Stimulated activated CD8-positive, alpha-beta memory T cell treated with anti-CD3 and anti-CD28 coated beads, Interleukin-4, amount 100 ng/mL, for 1 hour (primary cell): ENCODE measurements at places on chromosomes 7 and 10.

GRCh38 chr7:138565451-138566114 is 105.5 kb downstream of the TRIM24 start:
- no peak for DNase-seq

GRCh38 chr7:75819711-75820110 is 6.1 kb upstream of the CCL24 start:
- no peak for DNase-seq

GRCh38 chr10:115001506-115002381 is 63.7 kb downstream of the TRUB1 start:
- DNase-seq = no peak

DNA sequence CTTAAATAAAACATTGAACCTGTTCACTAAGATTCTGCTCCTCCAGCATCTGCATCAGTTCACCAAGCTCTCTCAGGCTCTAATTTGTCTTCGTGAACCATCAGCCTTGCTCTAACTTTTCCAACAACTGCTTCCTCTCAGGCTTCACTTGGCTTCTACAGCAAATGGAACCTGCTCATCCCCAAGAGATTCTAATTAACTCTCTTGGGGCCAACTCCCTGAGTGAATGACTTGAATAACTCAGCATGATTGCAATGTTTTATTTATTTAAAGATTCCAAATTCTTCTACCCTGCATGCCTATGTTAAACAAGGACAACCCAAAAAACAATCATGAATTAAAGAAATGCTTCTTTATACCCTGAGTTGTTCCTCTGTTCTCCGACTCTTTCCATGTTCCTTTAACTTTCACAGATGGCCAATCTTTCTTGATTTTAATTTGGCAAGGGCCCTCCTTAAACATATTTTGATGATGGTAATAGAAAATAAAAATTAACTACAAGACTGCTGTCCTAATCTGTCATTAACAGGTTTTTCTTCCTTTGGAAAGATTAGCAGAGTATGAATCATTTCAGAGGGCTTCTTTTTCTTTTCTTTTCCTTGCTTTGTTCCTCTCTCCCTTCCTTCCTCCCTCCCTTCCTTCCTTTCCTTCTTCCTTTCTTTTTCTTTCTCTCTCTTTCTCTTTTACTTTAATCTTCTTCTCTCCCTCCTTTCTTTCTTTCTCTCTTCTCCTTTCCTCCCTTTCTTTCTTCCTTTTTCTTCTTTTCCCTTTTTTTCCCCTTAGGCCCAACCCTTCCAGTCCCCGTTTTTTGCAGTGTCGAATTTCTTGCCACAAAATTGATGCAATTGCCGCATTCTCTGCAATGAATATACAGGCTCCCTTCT is 195.0 kb upstream of the RHOBTB1 start:
- no peak for DNase-seq

DNA sequence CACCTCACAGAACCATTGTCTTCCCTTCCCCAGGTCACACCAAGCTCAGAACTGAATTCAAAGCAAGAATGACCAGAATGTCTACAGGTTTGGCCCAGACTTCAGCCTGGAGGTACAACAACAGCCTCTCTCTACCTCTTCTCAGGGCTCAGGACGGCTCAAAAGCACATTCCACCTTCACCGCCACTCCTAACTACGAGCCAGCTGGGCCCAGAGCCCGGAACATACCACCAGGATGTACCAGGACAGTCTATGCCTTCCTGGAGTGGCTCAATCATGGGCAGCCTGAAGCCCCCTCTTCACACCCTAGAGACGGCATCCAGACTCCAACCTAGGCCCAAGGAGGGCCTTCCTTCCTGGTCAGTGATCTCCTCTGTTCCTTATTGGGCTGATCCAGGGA is 41.6 kb downstream of the ANXA8 start:
- no peak for DNase-seq

- DNase-seq = no peak
Observed at GRCh38 chr10:24762966-24763623, 39.4 kb upstream of the ARHGAP21 start.

GRCh38 chr10:124296121-124296812 is 122.5 kb downstream of the OAT start:
- DNase-seq = no peak

- DNase-seq = no peak
Observed at GRCh38 chr10:1368842-1369171, 312.6 kb downstream of the WDR37 start.

DNA sequence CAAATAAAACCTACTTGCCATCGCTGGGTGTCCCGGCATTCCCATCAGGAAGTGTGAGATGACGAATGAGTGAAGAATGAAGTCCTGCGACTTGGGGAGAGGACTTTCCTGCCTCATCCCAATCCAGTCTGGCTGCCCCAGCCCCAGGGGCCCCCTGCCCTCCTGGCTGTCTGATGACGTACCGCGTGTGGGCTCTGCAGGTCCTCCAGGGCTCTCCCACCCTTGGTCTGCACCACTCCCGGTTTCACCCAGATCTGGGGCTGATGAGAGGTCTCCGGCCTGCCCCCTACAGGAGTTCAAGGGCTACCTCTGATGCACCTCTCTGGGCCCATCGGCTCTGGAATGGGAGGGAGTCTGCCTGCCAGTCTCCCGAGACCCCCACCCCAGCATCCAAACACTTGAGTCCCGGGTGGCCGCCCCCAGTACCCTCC is 9.8 kb downstream of the ATP6V1F start:
- no peak for DNase-seq
